ENCODE measurements at places on chromosomes 6 and 20.
A peak's percentile ranks its signal among the peaks of the same experiment; 100 is the strongest.

- no peak for DNase-seq
Observed at GRCh38 chr20:49508435-49509199, 26.1 kb upstream of the KCNB1 start.

DNA sequence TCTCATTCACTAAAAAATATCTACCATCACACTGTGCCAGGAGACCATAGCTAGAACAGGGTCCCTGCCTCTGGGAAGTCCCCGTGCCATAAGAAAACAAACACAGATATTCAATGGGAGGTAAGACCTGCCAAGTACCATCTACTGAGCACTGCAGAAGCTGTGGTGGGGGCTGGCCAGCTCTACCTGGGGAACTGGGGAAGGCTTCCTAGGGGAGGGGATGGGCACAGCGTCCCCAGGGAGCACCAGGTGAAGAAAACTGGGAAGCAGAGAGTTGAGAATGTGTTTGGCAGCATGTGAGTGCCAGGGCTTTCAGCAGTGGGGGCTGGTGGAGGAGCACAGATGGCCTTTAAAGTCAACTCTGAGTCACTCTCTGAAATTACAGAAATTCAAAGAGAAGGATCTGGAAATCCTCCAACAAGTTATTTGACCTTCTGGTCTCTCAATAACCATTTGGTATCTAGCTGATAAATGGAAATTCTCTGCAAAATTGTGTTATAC lies 85.2 kb downstream of the SHLD1 start:
- DNase-seq = no peak

GRCh38 chr20:32415494-32415893 lies 57.4 kb downstream of the ASXL1 start:
- DNase-seq = no peak

- no peak for DNase-seq
Observed at GRCh38 chr20:42734660-42735368, 454.9 kb downstream of the PTPRT start.

- DNase-seq = no peak
Observed at GRCh38 chr6:112204350-112204706, 50.0 kb downstream of the LAMA4 start.

DNA sequence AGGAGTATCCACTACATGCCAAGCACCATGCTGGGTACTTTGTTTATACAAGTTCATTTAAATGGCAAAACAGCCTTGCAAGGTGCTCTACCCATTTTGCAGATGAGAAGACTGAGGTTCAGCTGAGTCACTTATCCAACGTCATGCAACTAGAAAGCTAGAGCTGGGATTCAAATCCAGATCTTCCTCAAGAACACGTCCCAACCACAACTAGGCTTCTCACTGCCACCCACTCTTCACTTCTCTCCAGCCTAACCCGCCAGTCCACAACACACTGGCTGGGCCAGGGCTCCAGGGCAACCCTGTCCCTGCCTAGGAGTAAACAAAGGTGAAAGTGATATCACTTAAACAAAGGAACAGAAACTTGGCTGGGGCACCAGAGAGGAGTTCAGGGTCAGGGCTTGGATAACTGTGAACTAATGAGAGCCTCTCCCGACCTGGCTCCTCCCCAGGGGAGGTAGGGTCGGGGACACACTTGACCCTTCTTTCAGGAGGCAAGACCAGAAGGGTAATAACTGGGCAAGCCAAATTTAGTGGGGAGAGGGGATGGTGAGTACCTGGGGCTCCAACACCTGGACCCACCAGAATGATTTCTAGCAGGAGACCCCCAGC lies 7.9 kb downstream of the SDC4 start:
- no peak for DNase-seq

DNA sequence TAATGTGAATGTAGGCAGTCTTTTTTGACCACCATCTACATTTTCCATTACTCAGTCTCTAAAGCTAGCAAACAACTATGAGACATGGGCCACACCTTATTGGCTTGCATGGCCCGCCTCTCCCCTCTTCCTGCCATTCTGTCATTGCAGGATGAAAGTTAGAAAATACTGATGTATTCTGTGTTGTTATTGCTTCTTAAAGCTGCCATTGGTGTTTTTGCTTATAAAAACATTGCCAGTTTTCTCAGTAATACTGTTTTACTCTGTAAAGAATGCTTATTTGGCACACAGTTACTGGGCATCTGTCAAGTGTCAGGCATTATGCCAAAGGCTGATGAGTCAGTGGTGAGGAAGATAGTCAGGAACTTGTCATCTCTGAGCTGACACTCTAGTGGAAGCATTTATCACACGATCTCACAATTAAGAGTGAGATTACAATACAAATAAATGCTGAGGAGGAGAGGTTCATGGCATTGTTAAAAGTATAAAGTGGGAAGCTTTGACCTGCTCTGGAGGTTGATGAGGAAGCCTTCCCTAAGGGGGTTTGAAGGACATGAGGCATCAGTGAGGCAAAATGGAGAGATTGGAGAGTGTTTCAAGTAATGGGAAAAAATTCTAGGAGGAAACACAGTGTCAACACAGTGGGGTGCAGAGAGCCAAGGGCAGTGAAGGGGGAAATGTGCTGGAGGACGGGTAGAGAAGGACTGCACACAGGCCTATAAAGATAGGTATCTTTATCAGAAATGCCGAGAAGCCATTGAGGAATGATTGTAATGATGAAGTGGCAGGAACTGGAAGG lies 14.7 kb downstream of the KLHL32 start:
- peak; percentile 36 for DNase-seq

DNA sequence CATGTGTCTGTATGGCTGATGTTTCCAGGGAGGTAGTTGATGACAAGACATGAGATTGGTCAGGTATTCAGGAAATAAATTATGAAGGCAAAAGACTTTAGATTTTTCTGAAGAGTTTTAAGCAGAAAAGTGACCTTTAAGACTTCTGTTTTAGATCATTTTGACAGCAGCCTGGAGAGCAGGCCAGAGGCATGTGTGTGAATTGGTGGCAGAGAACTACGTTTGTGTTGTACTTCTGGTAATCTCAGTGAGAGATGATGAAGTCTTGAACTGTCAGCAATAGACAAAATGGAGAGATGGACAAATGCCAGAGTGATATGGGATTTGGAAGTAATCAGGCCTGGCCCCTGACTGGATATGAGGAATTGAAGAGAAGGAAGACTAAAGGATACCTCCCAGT lies 30.8 kb downstream of the FARS2 start:
- no peak for DNase-seq

GRCh38 chr6:120304223-120304622 lies 954.7 kb upstream of the MAN1A1 start:
- no peak for DNase-seq

- DNase-seq = no peak
Observed at GRCh38 chr20:55086421-55086820, 611.0 kb downstream of the DOK5 start.

DNA sequence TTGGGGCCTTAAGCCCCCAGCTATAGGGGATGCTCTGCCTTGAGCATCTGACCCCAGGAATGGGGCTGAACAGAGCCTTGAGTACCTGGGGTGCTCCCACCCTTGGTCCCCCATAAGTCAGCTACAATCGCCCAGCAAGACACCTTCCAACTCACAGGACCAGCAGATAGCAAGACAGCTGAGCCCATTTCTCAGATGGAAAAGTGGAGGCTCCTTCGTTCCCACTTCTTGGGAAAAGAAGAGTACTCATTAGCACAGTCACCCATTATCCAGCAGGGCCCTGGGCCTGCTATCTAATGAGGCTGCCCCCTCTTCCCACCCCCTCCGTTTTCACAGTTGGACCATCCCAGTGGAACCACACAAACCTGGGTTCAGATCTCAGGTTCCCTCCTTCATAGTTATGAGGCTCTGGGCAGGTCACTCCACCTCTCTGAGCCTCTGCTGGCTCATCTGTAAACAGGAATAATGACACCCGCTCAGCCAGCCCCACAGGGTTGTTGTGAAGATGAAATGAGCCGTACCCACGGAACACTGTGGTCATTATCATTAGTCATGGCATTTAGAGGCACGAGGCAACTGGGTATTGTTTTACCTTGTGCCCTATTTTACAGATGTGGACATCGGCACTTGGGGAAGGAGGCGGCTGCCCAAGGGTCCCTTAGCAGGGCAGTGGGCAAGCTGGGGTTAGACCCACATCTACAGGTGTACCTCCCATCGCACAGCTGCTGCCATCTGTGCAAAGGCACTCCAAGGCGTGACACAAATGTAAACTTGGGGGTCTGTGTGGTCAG lies 4.5 kb downstream of the LPIN3 start:
- no peak for DNase-seq

DNA sequence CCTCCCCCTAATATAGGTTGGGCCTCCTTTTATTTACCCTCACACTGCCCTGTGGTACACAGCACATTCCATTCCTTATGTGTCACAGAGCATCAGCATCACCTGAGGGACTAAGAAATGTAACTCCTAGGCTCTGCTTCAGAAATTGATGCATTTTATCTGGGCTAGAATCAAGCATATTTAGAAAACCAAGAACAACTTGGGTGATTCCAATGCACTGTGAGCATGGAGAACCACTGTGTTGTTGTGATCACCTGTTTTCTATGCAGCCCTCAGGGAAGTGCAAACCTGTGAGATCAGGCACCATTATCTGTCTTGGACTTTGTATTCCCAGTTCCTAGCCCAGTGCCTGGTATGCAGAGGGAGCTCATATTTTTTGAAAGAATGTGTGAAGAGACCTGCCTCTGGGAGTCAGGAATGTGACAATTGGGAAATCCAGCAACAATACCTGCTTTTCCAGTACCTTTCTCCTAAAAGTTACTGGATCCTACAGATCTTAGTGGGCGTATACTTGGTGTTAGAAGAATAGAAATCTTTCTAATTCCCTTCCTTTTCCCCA lies 7.0 kb downstream of the KAT14 start:
- no peak for DNase-seq

GRCh38 chr6:37210313-37210968 lies 40.5 kb downstream of the PIM1 start:
- DNase-seq = peak; percentile 90

GRCh38 chr6:33628401-33628964 lies 7.4 kb downstream of the ITPR3 start:
- DNase-seq = no peak

DNA sequence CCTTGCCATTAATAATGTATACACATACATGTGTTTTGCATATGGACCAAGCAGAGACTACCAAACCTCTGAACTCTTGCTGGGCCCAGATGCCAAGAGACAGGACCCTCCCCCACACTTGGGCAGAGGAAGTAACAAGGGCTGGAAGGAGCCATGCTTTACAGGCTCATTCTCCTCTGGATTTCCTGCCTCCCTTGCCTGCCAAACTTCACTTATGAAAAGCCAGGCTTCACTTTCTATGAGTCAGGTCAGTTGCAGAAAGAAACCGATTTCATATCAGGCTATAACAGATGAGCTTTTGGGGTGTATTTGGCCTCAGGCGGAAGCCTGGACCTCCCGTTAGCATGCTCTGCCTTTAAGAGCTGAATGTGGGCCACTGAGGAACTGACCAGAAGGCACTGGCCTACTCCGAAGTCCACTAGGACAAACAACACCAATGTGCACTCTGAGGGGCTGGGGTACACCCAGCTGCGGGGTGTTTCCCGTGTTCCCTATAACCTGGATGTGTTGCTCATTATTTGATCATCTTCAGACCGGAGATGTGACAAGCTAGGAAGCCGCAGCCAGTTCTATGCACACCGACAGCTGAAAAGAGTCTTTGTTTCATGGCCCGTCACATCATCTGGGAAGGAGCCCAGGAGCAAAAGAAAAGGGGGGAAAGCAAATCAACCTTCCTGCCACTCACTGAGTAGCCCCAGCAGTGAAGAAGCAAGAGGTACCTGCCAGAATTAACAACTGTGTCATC lies 28.5 kb downstream of the HAO1 start:
- DNase-seq = no peak

DNA sequence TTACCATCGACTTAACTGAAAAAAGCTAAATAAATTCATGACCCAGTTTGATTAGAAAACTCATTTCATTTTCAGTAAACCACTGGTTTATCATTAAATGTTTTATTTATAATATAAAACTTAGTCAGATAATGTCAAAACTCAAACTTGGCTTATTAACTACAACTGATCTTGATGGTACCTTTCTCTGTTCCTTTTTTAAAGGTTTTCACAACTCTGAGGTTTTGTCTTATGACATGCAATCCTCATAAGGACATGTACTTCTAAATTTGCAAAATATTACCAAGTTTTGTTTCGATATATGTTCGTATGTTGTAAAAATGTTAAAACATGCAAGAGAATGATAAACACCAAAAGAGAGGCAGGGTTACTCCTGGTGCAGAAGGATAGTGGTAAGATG lies 82.5 kb upstream of the PDE10A start:
- no peak for DNase-seq

GRCh38 chr20:46021361-46022359 lies 7.4 kb upstream of the SLC12A5 start:
- DNase-seq = peak; percentile 82

GRCh38 chr6:11976489-11976888 lies 35.6 kb upstream of the HIVEP1 start:
- no peak for DNase-seq

GRCh38 chr20:469746-470490 lies 7.6 kb upstream of the TBC1D20 start:
- DNase-seq = no peak

- DNase-seq = no peak
Observed at GRCh38 chr20:53737396-53738038, 143.9 kb upstream of the ZNF217 start.

DNA sequence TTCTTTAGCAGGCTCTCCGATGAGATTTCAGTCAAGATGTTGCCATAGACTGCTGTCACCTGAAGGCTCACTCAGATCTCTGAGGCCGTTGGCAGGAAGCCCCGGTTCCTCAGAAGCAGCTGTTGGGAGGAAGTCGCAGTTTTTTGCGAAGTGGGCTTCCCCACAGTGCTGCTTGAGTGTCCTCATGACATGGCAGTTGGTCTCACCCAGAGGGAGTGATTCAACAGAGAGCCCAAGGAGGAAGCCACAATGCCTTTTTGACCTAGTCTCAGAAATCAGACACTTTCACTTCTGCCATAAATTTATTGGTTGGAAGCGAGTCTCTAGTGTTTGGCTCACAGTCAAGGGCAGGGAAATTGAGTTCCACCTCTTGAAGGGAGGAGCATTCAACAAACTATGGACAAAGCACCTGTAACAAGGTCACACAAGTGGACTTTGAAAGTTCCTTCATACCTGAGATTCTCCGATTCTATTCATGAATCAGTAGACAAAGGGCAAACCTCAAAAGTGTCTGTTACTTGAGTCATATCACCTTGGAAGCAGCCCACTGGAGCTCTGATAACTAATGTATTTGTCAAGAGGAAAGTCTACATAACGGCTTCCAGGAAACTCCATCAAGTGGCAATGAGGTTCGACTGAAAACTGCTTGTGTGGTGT lies 208.3 kb downstream of the TASP1 start:
- DNase-seq = peak; percentile 65
